GM10248 (cell line): ENCODE measurements at places on chromosomes 2 and 18.

DNA sequence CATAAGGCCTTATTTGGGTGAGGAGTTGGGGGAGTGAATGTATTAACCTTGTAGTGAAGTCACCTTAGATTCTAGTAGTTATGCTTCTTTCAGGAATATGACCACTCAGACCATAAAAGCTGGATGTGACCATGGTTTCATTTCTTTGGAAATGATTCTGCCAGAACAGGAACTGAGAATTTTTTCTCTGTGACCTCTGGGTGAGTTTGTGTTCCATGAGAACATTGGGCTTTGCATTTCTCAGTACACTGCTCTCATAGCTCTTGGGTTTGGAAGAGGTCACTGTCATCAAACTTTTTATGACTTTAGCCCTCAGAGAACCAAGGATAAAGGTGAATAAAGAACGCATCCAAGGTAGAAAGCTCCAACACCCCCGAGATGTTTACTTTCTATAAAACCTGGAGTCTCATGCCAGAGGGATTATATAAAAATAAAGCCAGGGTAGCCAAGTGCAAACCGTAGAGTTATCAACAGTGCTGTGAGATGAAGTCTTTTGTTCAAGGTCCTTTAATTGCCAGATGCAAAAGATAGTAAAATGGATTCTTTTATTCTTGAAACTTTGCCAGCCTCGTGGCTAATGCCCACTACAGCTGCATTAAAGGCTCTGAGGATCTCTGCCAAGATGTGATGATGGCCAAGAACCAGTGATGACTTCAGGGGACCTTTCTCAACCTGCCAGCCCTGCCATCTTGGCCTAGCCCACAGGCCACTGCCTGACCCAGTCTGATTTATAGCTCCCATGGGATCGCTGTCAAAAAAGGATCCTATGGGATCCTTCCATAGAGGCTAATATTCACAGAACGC is 27.8 kb upstream of the MAT2A start:
- DNase-seq = no peak

GRCh38 chr2:176622792-176623191 is 353.6 kb downstream of the MTX2 start:
- DNase-seq = no peak

- DNase-seq = no peak
Observed at GRCh38 chr2:109649736-109650695, 35.9 kb downstream of the SOWAHC start.

DNA sequence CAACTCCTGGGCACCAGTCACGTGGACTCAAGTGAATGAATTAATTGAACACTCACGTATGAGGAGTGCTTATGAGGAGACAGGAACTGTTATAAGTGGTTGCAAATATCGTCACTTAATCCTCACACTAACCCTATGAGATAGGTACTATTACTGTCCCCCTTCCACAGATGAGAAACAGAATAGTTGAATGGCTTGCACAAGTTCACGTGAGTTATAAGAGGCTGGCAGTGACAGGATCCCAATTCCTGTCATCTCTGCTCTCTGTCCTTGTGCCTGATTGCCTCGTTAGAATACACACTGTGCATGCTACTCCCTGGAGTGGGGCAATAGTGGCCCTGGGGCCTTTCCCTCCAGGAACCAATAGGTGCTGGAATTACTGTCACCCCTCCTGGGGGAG is 253.5 kb downstream of the DYSF start:
- no peak for DNase-seq

- DNase-seq = peak; percentile 41
Observed at GRCh38 chr18:9716780-9717563, 8.9 kb downstream of the RAB31 start.

- DNase-seq = no peak
Observed at GRCh38 chr2:105377871-105378270, 21.0 kb downstream of the FHL2 start.

GRCh38 chr2:227183657-227184367 is 19.4 kb downstream of the COL4A3 start:
- DNase-seq = no peak

- DNase-seq = no peak
Observed at GRCh38 chr2:11810237-11810977, 64.0 kb downstream of the LPIN1 start.

DNA sequence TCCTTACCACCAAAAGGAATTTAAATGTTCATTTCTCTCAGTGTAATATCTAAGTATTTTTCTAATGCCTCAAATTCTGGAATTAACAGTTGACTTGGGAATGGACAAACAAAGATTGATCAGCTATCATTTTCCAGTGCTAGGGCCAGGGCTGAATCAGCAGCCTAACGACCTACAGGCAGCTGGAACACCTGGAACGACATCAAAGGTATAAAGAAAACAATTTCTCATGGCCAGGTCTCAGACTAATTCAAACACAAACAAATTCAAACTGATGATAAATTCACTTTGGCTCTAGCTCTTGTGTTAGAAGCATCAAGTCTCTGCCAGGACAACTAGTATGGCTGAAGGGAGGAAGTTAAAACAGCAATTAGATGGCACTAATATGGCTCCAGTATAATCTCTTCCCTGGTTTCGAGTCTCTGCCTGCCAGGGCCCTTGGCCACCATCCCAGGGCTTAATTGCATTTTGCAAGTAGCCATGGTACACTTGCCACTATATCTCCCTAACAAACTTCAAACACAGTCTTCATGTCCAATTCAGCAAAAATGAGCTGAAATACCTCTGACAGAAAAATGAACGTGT is 70.2 kb upstream of the FSHR start:
- no peak for DNase-seq

DNA sequence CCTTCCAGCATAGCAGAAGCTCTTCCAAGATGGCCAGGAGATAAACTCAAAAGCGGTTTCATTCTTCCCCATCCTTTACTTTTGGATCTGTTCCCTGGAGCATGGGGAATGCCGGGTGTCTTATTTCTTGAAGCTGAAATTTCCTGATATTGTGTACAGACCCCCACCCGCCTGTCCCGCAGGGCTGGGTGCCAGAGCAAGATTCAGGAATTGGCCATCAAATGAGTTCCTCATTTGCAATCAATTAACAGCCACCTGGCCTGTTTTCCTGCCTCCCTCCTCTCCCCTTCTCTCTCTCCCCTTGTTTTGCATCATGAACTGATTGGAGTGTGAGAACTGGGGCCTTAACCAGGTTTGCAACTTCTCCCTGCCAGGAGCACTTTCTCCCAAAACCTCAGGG is 202.1 kb downstream of the SH3RF3 start:
- DNase-seq = no peak

DNA sequence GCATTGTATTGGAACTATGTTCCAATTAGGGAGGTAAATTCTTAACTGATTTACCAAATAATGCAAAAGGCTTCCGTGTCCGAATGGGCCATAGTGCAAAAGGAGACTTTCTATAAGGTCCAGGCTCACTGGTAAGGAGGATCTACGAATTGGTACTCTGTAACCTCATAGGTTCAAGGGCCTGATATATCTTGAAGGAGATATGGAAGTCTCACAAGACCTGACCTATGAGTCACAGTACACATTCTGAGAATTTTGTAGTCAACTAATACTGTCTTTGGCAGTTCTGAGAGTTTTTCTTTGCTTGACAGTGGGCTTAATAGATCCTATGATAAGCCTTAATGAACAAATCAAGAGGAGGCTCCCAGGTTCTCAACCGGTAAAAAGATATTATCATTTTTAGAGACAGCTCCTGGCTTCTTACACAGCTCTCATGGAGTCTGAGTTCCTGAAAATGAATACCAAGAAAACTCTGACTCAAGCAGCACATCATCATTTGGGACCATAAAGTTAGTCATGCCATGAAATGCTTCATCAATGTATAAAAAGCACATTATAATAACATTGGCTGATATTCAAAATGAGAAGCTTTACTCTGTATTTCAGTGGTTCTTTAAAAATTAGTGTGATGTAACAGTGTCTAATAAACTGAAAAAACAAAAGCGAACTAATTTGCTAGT is 1275.2 kb upstream of the CRIM1 start:
- no peak for DNase-seq

DNA sequence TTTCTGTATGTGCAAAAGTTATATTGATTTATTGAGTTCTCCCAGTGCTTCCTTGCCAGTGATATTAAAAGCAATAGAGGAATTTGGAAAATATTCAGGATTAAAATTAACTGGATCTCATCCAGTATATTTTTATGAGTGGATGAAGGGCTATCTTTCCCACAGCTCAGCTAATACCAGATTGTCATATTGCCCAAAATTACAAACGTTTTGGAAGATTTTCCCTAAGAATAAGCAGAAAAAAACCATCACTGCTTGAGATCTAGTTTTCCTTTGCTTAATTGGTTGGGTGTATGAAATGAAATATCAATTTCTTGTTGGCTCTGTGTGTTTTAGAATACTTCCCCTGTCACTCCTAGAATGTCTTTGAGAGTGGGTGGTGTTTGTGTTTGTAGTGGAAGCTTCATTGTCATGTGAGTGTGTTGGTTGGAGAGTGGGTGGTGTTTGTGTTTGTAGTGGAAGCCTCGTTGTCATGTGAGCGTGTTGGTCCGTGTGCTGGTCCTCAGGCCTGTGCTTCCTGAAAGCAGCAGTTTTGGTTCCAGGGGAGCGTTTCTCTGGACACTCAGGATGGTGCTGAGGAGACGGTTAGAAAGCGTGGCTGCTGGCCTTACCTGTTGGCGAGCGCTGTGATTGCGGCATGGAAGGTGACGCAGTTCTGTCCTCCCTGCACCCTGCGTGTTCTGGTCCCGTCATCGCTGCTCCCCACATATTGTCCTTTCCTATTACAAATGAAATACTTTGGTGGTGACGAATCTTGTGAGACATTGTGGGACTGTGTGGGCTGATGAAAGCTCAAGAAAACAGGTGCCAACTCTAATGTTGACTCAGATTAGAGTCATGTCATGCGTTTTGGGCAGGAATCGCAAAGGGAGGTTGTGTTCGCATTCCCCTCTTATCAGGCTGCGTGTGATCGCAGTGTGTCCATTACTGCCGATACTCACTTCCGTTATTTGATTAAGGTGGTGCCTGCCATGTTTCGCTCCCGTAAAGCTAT is 12.4 kb downstream of the ASB1 start:
- DNase-seq = no peak

- DNase-seq = peak; percentile 24
Observed at GRCh38 chr2:39408351-39409136, 28.5 kb downstream of the MAP4K3 start.

- DNase-seq = no peak
Observed at GRCh38 chr2:20565623-20566236, 85.2 kb downstream of the HS1BP3 start.

- peak; percentile 80 for DNase-seq
Observed at GRCh38 chr2:3780477-3781402, 77.4 kb downstream of the DCDC2C start.

- DNase-seq = no peak
Observed at GRCh38 chr2:64651590-64651989, 2.1 kb downstream of the SERTAD2 start.

DNA sequence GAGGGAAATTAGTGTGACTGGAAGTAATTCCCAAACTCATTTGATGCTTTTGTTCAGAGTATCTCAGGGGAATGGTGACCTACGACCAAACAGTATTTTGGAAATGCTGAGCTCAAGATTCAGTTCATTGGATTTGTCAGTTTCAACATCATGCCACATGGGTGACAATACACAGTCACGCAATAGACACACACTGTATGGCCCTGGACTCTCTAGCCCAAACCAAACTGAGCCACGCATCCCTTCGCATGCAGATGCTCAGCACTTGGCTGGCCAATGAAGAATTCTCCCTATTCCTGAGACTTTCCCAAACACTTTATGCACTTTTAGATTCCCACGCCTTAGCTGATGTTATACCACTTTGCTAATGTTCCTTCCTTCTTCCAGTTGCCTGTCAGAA is 10.0 kb downstream of the PDE1A start:
- DNase-seq = no peak

GRCh38 chr2:107136733-107137132 is 250.8 kb upstream of the ST6GAL2 start:
- no peak for DNase-seq

DNA sequence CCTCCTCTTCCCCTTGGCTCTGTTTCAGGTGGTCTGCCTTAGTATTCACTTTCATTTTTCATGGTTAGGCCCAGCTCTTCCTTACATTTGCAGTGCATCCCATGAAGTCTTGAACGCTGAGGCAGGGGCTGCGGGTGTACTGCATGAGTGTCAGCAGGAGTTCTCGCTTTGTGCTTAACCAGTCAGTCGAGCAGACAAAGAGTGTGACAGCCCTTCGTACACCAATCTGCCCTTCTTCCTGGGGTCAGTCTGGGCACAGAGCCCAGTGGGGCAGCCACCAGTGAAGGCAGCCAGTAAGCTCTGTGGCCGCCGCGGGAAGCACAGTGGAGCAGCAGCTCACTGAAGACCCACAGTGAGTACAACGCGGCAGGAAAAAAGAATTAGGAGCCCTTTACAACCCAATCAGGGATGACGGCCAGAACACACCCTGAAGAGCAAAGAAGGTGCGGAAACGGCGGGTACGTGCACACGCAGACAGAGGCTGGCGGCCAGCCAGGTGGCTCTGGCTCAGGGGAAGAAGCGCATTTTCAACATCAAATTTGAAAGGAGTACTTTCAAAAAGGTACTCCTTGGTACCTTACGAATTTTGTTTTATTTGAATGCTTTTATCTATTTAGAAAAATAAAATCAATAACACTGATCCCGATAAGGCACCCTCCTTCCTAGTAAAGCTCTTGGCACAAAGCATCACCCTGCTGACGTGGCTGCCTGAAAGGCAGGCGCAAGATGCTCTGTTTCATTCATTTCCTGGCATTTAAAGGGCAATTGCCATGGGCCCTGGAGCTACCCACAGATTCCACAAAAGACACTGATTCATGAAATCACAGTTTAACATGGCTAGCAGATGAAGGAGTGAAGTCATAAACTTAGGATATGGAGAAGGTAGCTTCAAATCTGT is 47.0 kb upstream of the SEMA4C start:
- DNase-seq = no peak

DNA sequence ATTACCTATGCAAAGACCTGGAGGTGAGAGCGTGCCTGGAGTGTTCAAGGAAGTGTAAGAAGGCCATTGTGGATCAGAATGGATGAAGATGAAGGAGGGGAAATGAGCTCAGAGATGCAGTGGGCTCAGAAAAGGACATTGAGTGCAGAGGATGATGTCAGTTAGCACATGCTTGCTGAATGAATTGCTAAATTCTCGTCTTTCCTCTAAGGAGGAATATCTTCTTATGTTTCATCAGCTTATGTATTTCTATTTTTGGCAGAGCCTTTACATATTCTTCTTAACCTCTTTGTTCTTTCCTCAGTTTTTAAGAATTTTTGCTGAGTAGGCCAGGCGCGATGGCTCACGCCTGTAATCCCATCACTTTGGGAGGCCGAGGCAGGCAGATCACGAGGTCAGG is 30.9 kb downstream of the FAM171B start:
- DNase-seq = no peak

DNA sequence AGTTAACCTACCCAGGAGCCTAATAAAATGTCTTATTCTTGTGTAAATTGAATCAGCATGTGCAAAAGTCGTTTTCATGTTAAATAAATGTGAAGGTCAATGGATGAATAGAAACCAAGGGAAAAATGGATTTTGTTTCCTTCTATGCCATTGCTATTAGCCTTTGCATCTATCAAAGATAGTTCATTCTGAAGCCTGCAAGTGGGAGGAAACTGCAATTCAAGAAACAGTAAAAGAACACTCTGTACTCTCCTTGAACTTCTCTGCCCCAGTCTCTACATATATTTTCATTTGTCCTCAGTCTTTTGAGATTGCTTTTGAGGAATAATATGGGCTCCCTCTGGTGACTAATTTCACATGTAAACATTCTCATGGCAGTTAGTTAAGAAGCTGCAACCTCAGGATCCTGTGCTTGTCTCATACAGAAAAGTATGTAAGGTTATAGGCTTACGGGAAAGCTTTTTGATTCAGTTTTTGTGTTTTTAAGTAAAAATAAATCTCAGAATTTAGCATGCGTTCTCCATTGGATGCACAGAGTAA is 1590.0 kb upstream of the LRRTM1 start:
- no peak for DNase-seq
